ENCODE measurements at places on chromosomes 2 and 18.

- peak; percentile 17 for DNase-seq
Measured at GRCh38 chr2:102509749-102510148, 36.7 kb downstream of the SLC9A4 start.

DNA sequence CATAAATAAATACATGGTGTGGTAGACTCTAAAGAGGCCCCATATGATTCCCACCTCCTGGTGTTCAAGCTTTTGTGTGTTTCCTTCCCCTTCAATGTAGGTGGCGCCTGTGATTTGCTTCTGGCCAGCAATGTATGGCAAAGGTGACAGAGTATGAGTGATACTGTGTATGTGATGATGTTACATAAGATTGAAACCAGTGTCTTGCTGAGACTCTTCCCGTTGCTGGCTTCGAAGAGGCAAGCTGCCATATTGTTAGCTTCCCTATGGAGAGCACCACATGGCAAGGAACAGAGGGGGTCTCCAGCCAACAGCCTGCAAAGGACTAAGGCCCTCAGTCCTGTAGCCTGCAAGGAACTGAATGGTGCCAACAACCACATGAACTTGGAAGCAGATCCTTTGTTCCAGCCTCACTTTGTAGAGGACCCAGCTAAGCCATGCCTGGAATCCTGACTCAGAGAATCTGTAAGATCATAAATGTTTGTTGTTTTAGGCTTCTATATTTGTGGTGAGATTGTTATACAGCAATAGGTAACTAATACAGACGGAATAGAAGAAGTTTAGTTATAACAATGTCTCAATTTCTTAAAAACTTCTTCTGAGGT lies 1.7 kb upstream of the SMAD4 start:
- peak; percentile 65 for DNase-seq

DNA sequence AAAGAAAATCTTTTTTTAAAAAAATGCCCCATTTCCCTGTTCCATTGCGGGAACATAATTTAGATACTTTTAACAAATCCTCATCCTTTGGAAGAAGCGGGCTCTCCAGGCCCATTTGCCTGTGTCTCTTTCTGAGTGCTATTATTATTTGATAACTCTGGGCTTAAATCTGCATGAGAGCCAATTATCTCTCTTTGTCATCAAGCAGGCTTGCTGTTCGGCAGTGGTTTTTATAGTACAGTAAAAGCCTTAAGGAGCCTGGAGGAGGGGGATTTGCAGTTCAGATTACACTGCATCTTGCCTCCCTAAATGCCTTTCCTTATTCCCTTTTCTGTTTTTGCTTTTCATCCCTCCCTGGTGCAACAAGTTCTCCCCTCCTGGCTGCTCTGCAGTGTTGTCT lies 50.6 kb downstream of the CELF4 start:
- DNase-seq, result no peak

GRCh38 chr2:237968048-237968862 lies 1.4 kb downstream of the UBE2F start:
- DNase-seq, result peak; percentile 96

DNA sequence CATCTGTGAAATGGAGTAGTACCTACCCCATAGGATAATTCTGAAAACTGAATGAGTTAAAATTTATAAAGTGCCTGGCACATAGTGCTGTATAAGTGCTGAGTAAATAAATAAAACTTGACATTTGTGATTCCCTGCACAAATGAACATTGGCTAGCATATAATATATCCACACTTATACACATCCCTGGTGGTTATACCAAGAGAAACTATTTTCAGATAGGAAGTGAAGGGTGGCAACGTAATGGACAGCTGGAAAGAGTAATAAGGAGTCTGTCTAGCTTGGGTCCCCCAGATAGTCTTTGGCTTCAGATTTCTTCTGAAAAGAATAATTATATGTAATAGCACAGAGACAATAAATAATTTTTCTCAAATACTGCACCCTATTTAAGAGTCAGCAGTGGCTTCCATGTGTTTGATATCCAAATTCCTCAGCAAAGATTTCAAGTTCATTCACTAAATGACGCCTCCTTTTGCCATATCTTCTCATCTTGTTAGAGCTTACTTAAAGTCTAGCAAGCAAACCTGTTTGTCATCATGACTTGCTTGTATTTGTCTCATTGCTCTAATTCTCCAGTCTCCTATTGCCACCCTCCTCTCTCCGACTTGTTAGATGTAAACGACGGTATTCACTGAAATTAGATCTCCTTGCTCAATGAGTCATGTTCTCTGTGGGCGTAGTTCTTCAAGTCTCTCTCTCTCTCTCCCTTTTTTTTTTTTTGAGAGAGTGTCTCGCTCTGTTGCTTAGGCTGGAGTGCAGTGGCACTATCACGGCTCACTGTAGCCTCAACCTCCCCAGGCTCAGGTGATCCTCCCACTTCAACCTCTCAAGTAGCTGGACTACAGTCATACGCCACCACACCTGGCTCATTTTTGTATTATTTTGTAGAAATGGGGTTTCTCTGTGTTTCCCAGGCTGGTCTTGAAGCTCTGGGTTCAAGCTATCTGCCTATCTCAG lies 8.7 kb upstream of the ADGRF3 start:
- peak; percentile 95 for DNase-seq

- no peak for DNase-seq
Measured at GRCh38 chr2:234102112-234102511, 51.6 kb downstream of the SPP2 start.

DNA sequence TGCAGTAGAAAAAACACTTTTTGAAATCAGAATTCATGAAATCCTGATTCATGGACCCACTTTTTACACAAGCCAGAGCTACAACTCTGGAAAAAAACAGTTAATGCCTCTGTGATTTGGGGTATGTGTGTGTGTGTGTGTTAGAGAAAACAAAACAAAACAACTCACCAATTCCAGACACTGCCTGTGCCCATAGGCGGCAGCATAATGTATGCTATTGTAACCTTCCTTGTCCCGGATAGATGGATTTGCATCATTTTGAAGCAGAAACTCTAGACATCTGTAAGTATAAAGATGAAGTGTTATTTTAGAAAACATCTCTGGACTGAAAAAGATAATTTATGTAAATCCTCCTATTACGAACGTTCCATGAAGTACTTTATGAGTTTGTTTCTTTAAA lies 152.0 kb upstream of the PGAP1 start:
- no peak for DNase-seq

DNA sequence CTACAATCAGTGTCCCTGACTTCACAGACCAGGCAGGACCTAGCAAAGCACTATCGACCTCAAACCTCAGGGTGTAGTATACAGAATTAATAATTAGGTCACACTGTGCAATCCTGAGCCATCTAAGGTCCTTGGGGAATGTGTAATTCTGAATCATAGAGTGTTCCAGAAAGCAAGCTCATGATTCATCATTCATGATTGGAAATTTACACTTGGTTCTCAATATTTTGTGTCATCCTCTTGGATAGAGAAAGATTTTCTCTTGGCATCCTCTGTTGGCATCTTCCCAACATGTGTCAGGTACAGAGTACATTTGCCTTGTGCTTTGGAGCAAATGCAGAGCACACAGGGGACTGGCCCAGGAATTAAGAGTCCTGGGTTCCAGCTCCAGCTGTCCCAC lies 245.0 kb upstream of the NT5C1B start:
- DNase-seq, result no peak

GRCh38 chr2:65436824-65437221 lies 4.4 kb upstream of the SPRED2 start:
- no peak for DNase-seq

DNA sequence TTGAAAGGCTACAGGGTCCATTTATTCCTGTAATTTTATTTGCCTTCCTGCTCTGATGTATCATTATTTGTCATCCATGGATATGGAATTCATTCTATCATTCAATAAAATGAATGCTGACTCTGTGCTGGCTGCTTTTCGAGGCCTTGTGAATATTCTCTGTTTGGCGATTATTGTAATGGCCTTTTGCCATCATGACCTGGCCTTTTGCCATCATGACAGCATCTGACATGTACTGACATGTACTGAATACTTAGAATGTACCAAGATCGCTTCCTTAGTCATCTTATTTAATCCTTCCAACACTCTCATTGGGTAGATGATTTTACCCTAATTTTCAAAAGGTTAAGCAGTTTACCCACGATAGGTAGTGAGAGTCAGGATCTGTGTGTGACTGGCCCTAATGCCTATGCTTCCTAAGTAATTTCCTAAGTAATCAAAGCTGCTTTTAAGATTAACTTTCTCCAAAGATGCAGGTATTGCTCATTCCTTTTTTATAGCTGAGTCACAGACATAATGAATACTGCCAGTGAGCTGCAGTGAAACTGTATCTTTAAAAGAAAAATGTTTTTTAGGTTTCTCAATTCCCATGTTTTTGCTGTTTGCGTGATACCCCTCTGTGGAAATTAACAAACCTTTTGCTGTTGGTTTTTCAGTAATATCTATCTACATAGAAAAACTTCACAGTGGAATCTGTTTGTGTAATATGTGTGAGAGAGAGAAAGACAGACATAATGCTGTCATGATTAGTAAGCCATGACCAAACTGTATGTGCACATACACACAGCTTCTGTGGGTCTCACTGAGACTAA lies 127.8 kb downstream of the CERS6 start:
- DNase-seq, result peak; percentile 62

DNA sequence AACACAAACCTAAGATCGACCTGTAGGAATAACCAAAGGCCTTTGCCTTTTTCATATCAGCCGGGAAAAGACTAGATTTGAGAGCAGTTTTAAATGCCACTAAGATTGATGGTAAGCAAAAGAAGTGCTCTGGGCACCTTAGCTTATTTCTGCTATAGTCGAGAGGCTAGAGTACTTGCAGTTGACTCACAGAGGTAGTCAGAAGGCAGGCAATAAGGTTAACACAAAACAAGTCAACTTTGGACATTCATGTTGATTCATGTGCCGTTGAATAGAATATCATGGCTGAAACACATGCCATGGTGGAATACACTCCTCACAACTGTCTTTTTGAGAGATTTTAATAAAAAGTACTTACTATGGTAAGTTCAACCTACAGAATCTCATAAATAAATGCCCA lies 507.6 kb downstream of the ZEB2 start:
- no peak for DNase-seq

GRCh38 chr2:200640176-200640575 lies 54.4 kb downstream of the AOX1 start:
- DNase-seq, result no peak

DNA sequence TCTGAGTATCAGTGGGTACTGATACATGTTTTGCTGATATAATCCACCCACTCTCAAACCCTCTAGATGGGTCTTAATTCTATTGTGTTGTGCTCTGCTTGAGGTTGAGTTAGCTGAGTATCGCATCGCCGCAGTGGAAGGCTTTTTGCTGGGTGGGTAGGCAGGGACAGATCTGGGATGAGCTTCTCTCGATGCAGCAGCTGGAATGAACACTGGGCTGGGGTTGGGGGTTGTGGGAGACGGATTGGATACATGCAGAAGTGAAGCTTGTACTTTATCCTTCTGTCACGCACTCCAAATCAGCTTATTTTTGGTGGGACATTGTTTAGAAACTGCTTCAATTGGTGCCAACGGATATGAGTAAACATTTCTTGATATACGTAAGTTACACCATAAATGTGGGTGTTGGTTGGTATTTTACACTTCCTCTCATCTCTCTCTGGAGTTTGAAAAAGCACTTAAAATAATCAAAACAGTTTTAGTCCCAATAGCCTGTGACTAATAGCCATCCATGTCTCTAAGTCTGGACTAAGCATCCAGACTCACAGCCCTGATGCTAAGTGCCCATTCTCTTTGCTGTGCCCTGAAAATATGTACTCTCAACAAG lies 107.1 kb downstream of the POLE4 start:
- no peak for DNase-seq

GRCh38 chr2:186590759-186591505 lies 1.1 kb downstream of the ITGAV start:
- peak; percentile 90 for DNase-seq

- DNase-seq, result no peak
Measured at GRCh38 chr2:70113359-70114070, 26.2 kb downstream of the PCBP1 start.

DNA sequence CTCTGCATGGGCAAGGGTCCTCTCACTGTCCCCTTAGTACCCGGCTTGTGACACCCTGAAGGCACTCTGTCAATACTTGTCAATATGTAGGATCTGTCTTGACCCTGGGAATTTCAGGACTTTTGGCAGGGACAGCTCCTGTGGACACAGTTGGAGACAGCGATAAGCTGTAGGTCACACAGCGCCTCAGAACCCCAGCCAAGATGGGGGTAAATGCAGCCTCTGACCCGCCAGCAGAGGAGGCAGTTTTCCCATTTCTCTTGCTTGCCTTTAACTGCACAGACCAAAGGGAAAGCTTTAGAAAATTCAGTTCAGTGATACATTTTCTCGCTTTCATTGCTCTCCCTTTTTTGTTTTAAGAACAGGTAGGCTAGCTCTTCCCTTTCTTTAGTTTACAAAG lies 54.8 kb upstream of the KLHL29 start:
- DNase-seq, result peak; percentile 33

DNA sequence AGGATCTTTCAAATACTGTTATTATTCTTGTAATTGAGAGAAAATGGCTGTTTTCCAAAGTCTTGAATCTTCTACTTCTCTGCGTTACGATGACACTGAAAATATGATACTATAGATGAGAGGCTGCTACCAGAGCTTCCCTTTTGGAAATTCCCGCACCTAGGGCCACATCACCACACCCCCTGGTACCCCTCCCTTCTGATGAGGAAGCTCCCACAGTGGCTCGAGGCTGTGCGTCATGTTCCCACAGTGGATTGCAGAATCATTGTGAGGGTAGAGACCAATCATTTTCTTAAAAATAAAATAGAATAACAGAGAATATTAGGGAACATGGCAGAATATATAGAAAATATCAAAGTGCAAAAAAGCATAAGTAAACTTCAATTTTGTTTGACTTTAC lies 268.9 kb upstream of the SMIM21 start:
- DNase-seq, result no peak

DNA sequence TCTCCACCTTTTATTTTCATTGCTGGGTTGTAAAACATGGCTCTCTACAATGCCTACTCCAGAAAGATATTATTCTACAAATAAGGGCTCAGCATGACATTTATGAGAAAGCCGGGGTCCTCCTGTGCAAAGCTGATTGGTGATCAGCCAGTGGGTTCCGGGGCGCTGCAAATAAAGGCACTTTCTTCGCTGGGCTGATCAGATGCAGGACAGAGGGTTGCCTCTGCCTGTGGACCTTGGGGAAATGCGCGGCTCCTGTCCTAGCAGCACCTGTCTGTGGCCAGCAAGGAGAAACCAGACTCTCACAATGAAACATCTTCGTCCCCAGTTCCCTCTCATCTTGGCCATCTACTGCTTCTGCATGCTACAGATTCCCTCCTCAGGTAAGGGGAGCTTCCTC lies at the start of gene NMS:
NMS (plus strand) TSS at position 301 of the 400 bp plus-strand sequence; CDS start at position 308, 7 bp downstream.
- no peak for DNase-seq

- no peak for DNase-seq
Measured at GRCh38 chr2:125313806-125314205, 1288.7 kb downstream of the CNTNAP5 start.

DNA sequence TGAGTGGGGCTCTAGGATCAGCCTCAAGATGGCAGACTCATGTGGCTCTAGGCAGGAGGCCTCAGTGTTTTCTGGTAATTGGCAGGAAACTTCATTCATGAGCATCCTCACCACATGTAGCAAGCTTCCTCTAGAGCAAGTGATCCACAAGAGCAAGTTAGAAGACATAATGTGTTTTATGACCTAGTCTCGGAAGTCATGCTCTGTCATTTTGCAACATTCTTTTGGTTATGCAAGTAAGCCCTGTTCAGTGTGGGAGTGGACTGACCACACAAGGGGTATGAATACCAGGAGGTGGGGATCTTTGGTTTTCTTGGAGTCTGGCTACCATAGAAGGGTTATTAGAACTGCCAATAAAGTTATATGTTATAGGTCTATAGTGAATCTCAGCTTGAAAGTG lies 66.8 kb upstream of the STK39 start:
- DNase-seq, result no peak
